ENCODE measurements at places on chromosomes 4 and X.

DNA sequence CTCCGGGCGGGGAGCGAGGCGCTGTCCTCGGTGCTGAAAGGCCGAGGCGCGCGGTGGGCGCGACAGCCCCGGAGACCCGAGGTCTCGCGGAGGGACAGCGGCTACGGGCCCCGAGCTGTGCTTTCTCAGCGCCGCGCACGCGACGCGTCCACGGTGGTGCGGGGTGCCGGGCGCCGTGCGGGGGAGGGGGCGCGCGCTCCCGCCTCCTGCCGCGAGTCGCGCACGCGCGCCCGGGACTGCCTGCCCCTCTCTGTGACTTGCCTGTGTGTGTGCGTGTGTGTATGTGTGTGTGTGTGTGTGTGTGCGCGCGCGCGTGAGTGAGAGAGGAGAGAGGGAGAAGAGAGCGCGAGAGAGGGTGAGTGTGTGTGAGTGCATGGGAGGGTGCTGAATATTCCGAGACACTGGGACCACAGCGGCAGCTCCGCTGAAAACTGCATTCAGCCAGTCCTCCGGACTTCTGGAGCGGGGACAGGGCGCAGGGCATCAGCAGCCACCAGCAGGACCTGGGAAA is at the start of gene GRIA2:
Gene GRIA2, plus strand, starts transcription at position 358 of the 511 bp plus-strand sequence. CDS start 315 bp downstream, outside the sequence.
- DNase-seq: no peak

DNA sequence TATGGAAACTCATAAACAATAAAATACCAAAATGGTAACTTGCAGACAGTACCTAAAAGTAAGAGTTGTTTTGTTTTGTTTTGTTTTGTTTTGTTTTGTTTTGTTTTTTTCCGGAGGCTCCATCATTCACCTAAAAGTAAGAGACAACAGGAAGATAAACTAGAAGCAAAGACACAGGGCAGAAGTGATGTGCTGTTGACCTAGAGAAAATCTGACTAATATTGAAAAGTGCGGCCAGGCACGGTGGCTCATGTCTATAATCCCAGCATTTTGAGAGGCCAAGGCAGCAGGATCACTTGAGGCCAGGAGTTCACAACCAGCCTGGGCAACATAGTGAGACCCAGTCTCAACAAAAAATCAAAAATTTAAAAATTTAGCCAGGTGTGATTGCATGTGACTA is 5.6 kb upstream of the CENPC start:
- no peak for DNase-seq

DNA sequence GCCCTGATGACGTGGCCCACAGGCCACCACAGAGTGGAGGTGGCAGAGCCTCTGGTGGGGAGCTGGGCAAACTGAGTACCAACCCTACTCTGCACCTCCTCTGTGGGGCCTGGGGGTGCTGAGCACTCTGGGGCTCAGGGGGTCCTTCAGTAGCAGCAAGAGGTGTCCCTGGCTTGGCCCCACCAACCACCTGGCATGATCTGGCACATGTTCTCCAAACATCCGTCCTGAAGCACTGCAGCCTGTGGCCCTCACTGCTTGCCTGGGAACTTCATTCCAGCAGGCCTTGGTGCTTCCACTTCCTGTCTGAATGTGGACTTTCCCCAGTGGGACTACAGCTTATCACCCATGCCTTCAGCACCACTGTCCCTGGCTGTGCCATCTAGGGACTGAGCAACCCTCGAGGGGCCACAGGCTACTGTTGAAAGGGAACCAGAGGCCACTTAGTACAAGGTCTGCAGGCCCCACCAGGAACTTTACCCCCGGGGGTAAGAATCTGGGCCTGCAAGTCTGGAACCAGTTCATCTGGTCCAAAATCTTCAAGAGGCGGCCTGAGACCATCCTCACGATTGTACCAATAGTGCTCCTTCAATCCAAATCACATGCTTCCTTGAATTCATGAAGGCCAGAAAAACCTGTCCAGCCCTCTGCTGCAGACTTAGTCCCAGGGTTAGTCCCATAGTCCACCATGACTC is 13.2 kb downstream of the TNIP2 start:
- DNase-seq: no peak

DNA sequence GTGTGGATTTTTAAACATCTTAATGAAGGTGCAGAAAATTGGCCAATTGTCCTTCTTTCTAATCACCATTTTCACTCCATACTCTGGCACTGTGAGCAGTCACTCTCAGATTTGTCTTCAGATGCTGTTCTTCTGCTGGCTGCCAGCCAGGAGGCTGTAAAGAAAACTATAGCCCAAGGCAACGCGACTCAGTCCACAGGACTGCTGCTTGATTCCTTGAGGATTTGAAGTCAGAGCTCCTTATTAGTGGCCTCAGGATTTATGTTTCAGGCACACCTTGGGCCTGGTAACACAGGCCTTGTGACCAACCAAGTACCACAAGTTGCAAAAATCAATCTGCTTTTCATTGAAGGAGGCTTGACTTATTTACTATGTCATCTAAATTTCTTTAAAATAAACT is 342.6 kb downstream of the GPM6A start:
- DNase-seq: no peak

- no peak for DNase-seq
Measured at GRCh38 chrX:96576368-96576767, 108.3 kb upstream of the DIAPH2 start.

- no peak for DNase-seq
Measured at GRCh38 chr4:169033660-169034059, 23.6 kb upstream of the CBR4 start.

- DNase-seq: peak; percentile 49
Measured at GRCh38 chrX:15336023-15336413, 695 bp upstream of the PIGA start.

DNA sequence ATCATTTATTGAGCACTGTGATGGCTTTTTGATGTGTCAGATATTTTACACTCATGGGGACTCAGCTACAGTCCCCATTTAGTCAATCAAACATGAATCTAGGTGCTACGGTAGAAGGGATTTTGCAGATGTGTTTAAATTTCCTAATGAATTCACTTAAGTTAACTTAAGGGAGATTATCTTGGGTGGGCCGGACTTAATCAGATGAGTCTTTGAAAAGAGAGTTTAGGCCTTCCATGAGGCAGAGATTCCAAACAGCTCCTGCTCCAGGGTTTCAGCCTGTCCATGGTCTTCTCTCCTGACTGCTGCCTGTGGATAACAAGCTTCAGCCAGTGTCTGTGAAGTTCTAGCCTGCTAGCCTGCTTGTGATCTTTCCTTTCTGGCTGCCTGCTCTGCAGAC is 202.4 kb downstream of the IDS start:
- DNase-seq: no peak
